ENCODE measurements at places on chromosomes 3 and 15.

DNA sequence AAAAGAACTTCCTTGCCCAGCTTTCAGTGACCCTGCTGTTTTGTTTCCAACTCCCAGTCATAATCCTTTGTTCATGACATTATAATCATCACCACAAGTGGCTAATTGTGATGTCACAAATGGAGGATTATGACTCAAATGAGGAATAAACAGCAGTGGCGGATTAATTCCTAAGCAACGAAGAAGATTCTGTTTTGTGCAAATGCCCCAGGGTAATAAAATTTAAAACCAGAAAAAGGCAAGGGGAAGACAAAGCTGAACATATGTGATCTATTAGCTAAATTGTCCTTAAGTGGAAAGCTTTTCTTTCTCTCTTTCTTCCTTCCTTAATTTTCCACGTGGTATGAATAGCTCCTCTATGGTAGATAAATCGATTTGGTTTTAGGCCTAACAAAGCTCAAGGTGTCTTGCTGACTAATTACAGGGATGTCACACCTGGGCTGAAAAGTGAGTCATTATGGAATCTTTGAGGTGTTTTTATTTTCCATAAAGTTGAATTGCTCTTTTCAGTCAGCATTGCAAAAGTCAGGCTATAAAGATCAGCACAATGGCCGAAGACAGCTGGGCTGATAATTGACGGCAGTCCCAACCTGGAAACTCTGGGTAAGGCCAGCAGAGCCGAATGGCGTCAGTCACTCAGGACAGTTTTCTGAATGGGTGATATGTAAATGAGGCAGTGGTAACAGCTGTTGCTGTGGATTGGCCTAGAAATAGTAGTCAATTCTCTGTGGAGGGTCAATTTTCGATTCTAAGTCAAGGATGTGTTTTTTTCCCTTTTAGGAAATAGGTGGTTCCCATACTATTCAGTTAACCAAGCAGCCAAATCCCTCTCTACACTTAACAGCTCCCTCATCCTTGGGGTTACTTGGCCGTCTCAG is 121.5 kb downstream of the PTPRG start:
- DNase-seq = no peak

GRCh38 chr15:83848315-83849050 is 194.6 kb downstream of the ADAMTSL3 start:
- peak; percentile 55 for DNase-seq

DNA sequence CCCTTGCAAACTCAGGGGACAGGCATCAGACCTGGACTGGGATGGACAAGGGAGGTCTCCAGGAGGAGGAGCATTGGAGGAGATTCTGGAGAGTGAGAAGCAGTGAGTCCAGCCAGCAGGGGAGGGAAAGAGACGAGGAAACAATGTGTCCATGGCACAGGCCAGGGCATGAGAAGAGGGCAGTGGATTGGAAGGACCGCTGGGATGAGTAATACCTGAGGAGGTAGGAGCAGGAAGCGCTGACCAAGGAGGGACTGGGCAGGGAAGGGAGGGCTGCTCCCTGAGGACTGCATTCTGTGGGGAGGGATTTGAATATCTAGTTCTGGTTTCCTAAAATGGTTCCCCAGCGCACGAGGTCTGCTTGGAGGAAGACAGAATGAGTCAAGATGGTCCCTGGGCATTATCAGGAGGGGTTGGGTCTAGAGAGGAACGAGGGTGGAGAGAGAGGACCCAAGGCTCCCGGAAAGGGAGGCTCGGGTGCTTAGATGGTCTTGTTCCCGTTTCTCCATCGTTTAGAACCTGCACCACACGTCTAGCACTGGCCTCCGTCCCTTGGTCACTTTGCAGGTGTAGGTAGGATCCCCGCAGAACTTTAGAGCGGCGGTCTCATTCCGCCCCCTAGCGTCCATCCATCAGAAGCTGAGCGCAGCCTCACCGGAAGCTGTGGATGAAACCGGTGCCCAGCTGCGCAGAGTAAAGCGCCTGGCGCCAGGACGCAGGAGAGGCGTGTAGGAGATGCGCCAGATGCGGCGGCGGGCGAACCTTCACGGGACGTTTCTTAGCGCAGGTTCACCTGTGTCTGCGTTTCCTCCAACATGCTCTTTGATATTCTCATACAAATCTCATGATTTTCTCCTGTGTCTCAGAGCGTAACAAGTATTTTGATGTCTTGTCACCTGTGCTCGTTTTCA is 190.7 kb upstream of the NDN start:
- peak; percentile 25 for DNase-seq

GRCh38 chr15:76204916-76205460 is 106.3 kb downstream of the ETFA start:
- no peak for DNase-seq

- DNase-seq = no peak
Measured at GRCh38 chr15:69926006-69926405, 171.7 kb downstream of the TLE3 start.

GRCh38 chr15:57609805-57610529 is 18.3 kb downstream of the MYZAP start:
- DNase-seq = peak; percentile 35

- no peak for DNase-seq
Measured at GRCh38 chr3:133970339-133970738, 59.4 kb downstream of the SLCO2A1 start.

GRCh38 chr3:9201955-9202354 is 47.5 kb downstream of the SRGAP3 start:
- DNase-seq = no peak

- DNase-seq = peak; percentile 36
Measured at GRCh38 chr15:39786447-39787056, 3.9 kb upstream of the FSIP1 start.

DNA sequence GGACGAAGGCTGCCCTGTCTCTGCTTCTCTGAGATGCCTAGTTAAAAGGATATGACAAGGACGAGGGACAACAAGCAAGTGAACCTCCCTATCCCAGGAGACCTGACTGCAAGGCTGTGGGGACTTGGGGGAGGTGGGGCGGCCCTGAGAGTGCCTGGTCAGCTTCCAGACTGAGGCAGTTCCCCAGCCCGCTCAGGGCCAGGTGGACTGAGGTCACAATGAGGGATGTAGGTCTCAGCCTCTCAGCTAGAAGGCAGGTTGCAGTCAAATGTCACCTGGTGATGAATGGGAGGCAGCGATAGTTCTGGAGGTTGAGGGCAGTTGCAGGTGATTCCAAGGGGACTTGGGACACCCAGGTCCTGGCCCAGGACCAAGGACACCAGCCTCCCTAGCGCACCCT is 30.6 kb downstream of the TKT start:
- no peak for DNase-seq

DNA sequence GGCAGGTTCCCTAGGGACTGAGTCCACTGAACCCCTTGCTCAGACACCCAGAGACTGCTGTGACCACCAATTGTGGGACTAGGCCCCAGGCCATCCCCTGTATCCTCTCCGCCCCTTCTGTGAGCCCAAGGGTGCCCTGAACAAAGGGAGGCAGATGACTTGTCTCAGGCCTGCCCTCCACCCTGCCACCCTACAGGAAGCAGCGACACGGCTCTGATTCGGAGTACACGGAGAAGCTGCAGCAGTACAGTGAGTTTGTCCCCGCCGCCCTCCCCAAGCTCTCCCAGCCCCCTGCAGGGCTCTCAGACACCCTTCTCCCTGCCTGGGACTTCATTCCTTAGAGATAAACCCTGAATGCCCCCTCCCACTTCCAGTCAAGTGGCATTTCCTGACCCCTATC is 16.6 kb downstream of the EPHB3 start:
- no peak for DNase-seq

- DNase-seq = no peak
Measured at GRCh38 chr3:37680401-37680800, 181.3 kb upstream of the CTDSPL start.

- no peak for DNase-seq
Measured at GRCh38 chr3:125675791-125676190, 80.5 kb upstream of the OSBPL11 start.

DNA sequence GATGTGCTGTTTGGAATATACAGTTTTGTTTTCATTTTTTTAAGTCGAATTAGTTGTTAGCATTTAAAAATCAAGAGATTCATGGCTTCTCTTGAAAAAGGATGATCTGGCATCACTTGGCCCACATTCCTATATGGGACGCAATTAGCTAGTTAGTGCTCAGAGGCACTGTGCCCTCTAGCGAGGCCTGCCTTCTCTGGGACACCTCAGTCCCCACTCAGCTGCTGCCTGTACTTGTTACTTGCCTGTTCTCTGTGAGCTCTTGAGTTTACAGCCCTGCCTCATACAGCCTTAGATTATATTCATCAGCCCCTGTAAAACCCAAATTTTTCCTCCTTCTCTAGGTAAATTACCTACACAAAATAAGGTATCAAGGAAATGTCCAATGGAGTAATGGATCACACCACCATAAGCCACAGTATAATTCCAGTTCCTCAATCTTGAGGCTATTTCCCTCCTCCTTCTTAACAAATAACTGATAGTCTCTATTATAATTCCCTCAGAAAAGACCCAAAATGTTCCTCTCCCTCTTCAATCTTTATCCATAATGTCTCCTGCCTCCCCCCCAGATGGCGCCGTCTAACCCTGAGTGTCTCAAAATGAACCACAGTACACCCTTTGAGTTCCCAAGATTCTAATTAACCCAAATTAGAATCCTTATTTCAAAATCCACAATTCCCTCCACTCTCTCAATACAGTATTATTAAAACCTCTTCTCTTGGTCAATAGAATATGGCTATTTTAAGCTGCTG is 2.7 kb downstream of the ZMAT3 start:
- DNase-seq = peak; percentile 48

GRCh38 chr15:53910236-53910849 is 67.9 kb upstream of the UNC13C start:
- DNase-seq = no peak

- no peak for DNase-seq
Measured at GRCh38 chr3:155948476-155948875, 78.0 kb downstream of the GMPS start.

DNA sequence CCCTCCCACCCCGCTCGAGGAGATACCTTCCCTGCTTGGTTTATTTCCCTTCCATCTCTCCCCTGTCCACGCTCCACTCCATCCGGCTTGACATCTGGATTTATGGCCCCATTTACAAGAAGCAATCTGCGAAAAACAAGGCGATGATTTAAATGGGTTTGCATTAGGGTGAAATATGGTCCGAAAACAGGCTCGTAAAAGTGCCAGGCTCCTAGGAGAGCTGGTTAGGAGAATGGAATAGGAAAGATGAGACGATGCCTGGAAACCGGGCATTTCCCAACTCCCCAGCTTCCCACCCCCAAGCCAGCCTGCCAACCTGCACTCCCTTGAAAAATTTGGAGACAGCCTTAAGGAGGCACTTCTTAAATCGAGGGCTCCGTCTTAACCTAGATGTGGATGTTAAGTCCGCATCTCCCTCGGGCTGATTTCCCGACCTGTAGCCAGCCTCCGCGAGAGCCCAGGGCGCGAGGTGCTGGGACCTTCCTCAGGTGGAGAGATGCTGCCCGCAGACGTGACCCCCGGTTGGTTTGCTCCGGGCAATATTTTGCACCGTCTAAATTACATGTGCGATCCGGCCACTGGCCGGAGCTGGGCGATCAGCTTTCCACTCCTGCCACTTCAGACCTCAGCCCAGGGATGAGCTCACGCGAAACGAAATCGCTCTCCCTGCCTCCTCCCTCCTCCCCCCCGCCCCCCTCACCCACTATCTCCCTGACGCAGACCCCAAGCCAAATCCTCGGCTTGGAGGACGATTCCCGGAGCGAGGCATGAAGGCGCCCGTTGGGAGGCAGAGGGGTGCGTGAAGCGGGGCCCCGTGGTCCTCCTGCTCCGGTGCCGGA is 1.3 kb downstream of the GRM7 start:
- no peak for DNase-seq

DNA sequence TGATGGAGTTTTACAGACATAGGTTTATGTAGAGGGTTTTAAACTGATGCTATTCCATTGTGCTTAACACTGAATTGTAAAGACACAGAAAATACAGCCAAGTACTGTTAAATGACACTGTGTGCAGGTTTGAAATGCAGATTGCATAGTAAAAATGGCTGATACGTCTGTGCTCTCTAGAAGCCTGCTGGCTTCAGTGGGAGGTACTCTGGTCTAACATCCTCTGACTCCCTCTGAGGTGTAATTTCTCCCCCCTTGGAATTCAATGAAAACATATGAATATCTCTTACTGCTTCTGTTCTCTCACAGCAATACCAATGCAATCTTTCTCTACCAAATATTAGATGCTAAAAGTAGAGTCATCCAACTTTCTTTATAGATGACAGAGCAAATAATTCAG is 176.6 kb downstream of the SLC9A9 start:
- no peak for DNase-seq

DNA sequence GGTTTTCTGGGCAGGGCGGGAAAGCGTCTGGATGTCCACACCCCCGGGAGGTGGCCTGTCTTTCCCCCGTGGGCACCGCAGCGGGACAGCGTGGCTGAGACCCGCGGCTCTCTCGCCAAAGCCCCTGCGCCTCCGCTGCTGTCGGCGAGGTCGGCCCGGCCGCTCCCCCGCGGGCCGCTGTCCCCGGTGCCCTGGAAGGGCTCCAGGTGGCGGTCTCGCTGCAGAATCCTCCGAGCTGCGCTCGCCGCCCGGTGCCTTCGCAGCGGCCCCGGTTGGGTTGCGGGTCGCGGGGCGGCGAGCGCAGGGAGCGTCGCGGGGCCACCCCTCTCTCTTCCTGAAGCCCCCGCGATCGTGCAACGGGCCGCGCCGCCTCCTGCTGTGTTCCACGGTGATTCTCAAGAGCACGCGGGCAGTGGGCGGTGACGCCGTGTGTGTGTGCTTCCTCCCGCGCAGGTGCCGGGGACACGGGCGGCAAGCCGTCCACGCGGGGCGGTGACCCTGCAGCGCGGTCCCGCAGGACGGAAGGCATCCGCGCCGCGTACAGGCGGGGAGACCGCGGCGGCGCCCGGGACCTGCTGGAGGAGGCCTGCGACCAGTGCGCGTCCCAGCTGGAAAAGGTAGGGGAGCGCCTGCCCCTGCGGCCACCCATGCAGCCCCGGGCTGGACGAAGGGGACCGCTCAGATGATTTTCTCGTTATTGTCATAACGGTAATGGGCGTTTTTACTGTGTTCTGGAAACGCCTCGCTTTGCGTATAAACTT is 54.4 kb downstream of the LRRK1 start:
- no peak for DNase-seq

DNA sequence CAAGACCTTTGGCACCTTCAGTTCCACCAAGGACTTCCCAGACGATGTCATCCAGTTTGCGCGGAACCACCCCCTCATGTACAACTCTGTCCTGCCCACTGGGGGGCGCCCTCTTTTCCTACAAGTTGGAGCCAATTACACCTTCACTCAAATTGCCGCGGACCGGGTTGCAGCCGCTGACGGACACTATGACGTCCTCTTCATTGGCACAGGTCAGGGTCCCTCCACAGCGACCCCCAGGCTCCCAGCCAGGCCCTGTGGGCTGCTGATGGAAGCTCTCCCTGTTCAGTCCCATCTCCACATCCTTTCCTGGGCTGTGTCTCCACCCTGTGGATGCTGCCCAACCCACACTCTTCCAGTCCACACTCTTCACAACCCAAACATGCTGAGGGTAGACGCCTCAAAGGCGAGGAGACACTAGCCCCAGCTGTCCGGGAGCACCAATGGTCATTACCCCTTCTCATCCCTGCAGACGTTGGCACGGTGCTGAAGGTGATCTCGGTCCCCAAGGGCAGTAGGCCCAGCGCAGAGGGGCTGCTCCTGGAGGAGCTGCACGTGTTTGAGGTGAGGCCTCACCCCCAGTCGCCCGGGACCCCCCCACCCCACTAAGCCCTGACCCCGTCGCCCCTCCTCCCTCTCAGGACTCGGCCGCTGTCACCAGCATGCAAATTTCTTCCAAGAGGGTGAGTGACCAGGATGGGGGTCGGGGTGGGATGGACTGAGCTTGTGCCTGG is 4.3 kb upstream of the LSMEM2 start:
- DNase-seq = peak; percentile 68
